Ascending aorta (tissue), 2 donors: ENCODE measurements at places on chromosomes 13 and 19.

DNA sequence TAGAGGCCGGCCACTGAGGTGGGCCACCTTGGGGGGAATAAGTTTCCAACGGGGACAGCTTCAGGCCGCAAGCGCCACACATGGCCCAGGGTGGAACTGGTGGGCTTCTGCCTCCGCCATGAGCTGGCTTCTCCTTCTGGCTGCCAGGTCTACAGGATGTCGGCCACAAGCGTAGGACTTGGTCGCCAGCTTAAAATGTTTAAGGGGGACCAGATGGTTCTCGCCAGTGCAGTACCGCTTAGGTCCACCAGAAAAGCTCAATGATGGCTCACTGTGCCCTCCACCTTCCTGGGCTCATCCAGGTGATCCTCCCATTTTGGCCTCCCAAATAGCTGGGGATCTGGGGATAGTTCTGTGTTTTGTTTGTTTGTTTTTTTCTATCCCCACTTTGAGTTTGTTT, 38.7 kb upstream of the ZNF254 start:
- DNase-seq, result no peak

DNA sequence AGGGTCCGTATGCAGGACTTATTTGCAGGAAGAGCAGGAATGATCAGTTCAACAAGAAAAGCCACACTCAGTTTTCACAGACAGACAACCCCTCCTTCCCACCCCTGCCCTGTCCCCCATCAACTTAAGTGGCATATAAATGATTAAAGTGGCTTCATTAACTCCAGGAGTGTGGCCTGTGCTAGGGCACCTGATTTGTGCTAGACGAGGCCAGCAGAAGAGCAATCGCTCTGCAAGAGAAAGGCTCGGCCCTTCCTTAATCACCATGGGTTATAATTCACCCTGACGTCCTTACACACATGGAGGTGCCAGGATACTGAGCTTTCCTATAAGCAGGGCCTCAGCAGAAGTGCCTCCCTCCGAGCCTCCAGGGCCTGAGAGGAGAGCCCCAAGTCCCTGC, 14.6 kb downstream of the C19orf12 start:
- no peak for DNase-seq

- DNase-seq, result no peak
Observed at GRCh38 chr19:46834121-46834520, 16.5 kb downstream of the AP2S1 start.

DNA sequence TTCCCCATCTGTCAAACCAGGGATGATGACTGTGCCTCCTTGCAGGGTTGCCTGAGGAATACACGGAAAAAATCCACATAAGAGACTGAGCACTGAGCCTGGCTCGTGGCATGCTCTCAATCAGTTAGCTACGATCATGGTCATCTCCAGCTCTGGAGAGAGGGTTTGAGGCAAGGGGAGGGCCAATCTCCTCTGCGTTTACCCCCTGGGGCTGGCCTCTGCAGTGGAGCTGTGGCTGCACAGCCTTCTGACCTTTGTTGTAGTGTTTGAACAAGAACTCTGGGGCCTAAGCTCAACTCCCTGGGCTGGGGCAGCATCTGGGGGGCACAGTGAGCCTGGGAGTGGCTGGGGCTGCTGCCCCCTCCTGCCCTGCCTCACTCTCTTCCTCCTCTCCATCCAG, 5.9 kb downstream of the LRRC4B start:
- DNase-seq, result no peak

DNA sequence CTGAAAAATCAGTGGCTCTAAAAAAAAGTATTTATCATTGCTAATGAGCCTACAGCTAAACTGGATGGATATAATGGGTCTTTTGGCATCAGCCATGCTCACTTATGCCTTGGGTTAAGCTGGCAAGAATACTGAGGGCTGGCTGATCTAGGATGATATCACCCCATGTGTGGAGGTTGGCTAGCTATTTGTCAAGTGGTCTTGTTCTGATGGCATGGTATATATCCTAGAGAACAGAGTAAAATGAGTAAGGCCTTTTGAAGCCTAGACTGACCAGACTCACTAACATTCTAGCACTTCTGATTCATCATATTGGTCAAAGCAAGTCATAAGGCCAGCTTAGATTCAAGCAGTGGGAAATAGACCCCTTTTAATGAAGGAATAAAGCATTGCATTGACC, 383.0 kb downstream of the SLITRK1 start:
- no peak for DNase-seq

GRCh38 chr19:39144290-39145071, 18.9 kb downstream of the PAK4 start:
- DNase-seq, result no peak

- no peak for DNase-seq
Observed at GRCh38 chr19:678791-679388, 2.7 kb downstream of the FSTL3 start.
